ENCODE measurements at places on chromosomes 2 and 18.

GRCh38 chr2:140654565-140654964 is 1476.3 kb downstream of the LRP1B start:
- DNase-seq = no peak

GRCh38 chr18:34859496-34859895 is 149.4 kb downstream of the DTNA start:
- no peak for DNase-seq

GRCh38 chr2:172516299-172516698 is 39.6 kb upstream of the PDK1 start:
- no peak for DNase-seq

DNA sequence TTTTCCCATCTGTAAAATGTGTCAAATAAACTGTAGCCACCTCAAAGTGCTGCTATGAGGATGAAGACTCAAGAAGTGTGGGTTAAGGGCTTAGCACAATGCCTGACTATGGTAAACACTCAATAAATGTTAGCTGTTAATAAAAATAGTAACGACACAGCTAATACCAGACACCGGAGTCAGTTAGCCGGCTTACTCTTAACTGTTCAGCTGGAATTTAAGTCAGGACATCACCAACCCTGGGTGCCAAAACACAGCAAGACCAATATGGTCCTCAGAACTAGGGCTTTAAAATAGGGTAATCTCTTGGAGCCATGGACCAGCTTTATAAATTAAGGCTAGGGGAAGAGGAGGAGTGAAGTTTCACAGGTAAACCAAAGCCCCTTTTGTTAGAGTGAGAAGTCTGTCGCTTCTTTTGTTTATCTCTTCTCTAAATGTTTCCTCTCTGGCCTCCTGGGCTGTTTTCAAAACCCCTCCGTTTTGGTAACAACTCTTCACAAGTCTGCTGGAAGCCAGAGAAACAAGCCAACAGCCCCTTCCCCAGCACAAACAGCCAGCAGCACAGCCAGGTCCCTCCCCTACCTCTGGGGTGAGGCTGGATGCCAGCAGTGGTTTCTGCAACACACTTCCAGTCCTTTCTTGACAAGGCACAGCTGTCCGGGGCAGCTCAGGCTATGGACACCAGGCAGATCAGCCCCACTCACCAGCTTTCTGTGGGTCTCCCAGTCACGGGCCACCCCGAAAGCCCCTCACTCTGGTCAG is 13.8 kb upstream of the FZD7 start:
- DNase-seq = no peak

DNA sequence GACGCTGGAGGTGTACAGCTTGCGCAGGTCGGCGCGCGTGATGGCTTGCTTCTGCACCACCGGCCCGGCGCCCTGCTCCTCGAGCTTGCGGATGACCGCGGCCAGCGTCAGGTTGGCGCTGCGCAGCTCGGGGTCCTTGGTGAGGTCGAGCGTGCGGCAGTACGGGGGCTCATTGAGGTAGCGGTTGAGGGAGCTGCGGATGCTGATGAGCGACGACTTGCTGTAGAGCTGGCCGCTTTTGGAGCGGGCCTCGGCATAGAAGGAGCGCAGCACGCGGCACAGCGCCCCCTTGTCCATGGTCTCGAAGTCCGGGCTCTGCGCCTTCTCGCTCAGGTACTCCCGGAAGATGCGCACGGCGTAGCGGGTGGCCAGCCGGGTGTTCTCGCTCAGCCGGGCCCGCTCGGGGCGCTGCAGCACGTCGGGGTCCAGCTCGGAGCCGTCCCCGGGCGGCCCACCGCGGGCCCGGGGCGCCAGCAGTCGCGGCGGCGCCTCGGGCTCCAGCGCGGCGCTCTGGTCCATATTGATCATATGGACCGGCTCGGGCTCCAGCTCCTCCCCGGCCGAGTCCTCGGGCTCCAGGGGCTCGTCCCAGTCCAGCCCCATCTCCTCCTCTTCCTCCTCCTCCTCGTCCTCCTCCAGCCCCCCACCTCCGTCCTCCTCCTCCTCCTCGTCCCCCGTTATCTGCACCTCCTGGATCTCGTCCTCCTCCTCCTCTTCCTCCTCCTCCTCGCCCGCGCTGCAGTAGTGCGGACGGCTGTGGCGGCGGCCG is 523 bp downstream of the KCTD1 start:
- DNase-seq = peak; percentile 52

GRCh38 chr18:67411116-67411515 is 105.4 kb downstream of the DSEL start:
- DNase-seq = no peak

DNA sequence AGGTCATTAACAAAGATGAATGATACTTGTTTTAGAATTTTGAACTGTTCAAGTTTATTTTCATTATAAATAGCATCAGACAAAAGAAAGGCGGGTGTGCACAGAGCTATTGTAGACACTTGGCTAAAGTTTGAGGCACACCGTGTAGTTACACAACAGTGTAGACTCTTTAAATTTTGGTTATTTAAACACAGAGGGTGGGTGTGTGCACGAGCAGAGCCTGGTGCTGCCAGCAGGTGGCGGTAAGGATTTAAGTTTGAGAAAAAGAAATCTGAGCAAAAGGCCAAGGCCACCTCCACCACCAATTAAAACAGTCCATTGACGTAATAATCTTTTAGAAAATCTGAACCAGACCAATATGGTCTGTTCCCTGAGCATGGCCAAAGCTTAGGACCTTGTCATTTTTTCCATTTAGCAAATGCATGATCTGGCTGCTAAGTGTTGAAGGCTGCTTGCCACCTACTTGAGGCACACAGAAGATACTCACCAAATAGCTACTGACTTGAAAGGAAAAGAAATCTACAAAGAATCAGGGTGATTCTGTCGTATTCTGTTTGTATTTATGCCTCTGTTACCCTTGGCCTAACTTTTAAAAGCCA is 14.3 kb downstream of the COPS7B start:
- no peak for DNase-seq

DNA sequence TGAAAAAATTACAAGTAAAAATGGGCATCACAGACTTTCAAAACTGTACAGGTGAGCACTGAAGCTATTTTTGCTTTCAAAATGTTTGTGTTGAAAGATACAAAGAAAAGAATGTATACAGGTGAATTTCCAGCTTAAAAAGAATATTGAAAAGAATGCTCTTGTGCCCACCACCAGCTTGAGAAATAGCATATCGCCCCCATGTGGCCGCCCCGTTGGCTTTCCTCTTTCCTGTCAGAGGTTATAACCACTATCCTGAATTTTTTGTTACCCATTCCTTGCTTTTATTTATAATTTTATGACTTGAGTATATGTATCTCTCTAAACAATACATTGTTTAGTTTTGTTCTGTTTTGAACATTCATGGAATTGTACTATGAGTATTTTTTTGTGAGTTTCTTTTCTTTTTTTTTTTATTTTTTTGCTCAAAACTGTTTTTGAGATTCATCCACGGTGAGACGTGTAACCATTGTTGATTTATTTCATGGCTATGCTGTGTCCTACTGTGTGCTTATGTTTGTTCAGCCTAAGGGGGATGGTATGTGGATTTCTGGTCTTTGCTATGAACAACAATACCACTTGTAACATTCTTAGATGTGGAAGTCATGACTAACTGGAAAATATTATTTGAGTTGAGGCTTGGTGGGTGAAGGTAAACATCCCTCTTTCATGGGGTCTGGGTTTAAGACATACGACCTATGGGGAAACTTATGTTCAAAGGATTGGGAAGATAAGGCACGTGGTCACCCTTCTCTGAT is 11.6 kb downstream of the TRPM8 start:
- DNase-seq = no peak

DNA sequence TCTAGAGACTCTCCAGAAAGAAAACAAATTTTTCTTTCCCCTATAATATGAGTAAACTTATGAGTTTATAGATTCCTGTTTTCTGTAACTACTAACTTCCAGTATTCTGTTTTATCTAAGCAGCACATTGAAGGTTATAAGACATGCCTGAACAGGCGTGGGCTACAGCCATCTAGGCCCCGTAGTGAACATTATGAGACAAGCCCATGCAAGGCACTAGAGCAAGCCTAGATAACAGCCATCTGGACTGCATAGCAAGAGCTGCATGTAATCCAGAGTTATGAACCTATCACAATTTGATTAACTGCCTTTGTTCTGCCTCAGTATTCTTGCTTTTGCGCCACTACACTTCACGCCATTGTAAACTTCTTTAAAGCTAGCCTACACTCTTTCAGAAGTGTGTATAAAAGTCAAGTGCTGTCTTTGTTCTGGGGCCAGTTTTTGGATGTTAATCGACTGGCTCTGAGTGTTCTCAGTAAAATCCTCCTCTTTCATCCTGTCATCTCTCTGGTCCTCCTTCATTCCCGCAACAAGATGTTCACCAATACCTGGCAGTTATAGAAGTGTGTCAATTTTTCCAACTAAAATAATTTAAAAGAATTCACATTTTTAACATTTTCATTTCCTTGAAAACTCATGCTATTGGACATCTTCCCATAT is 3.0 kb upstream of the SULT1C3 start:
- DNase-seq = no peak

Data from stimulated activated naive B cell treated with anti-CD40 and anti-IgM and Interleukin-4, amounts not matched to agents 10 μg/mL and 1 μg/mL and 100 μg/mL, for 72 hours (primary cell).